ENCODE measurements at places on chromosomes 12 and 14.
A peak's percentile ranks its signal among the peaks of the same experiment; 100 is the strongest.

DNA sequence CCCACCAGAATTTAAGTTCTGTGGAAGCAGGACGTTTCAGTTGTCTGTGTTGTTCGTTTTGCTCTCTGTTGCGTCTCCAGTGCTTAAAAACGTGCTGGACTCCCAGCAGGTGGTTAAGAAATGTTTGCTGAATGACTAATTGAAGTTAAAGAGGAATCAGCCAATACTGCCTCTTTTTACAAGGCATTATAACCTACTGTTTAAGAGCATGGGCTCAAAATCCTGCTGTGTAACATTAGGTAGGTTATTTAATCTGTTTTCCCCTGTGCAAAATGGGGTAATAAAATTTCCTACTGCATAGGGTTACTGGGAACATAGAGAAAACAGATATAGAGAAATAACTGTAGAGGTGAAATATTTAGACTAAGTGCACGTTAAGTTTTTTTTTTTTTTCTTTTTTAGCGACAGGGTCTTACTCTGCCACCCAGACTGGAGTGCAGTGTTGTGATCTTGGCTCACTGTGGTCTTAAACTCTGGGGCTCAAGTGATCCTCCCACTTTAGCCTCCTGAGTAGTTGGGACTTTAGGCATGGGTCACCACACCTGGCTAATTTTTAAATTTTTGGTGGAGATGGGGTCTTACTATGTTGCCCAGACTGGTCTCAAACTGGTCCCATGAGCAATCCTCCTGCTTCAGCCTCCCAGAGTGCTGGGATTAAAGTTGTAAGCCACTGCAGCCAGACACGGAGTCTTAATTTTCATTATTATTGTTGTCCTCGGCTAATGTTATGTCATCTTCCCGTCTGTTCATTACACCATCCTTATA, 139.4 kb upstream of the PRICKLE1 start:
- DNase-seq = no peak

- DNase-seq = no peak
Measured at GRCh38 chr12:48126953-48127630, 7.9 kb downstream of the PFKM start.

DNA sequence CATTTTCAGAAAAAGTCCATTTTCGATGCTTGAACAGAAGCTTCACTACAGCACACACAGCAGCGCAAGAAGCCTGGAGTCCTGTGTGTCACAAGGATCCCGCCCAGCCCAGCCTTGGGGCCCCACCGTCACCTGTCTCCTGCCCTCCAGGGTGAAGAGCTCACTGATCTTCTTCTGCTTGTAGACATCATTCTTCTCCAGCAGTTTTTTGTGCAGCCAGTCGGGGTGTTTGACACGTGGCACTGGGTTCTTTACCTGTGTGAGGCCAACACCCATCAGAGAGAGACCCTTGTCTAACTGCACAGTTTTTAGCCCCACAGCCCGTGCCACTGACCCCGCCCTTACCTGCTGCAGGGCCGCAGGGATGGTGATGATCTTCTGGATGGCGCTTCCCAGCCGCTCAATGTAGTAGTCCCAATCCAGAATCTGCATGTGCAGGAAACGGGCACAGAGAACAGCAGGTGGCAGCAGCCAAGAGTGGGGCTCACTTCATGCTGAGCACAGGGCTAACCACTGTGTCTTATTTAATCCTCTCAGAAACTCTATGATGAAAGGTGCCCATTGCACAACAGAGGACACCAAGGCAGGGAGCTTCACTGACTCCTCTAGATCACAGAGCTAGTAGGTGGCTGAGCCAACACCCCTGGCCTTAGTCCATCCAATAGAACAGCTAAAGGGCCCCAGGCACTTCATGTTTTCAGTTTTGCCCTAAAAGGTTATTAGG, 30.0 kb downstream of the POLE start:
- DNase-seq = no peak

GRCh38 chr12:67702136-67702535, 53.6 kb downstream of the DYRK2 start:
- no peak for DNase-seq

DNA sequence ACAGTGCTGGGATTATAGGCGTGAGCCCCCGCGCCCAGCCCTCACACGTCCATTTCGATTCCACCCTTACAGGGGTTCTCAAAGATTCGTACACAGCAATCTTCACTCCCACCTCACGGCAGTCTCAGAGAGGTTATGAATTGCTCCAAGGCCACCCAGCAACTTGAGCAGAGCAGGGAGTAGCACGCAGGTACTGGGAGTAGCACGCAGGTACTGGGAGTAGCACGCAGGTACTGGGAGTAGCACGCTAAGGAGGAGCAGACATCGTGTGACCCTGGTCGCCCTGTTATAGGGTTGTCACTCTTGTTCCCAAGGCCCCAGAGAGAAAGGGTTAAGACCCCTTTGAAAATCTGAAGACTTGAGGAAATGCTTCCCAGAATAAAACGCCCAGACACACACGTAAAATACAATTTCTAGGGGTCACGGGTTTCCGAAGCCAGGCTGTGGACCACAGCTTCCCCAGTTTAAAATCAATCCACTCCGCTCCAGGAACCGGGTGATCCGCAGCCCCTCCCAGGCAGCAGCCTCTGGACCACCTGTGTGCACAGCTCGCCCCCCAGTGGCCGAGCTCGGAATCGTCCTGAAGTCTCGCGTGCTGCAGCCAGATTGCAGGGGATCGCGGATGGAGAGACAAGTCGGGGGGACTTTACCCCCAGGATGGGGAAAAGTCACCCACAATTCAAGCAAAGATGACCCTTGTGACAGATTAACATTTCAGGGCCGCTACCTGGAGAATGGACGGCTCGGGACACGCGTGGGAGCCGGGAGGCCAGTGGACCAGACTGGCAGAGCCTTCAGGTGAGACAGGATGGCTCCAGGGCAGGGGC, 92.0 kb downstream of the SCARB1 start:
- DNase-seq = peak; percentile 51

DNA sequence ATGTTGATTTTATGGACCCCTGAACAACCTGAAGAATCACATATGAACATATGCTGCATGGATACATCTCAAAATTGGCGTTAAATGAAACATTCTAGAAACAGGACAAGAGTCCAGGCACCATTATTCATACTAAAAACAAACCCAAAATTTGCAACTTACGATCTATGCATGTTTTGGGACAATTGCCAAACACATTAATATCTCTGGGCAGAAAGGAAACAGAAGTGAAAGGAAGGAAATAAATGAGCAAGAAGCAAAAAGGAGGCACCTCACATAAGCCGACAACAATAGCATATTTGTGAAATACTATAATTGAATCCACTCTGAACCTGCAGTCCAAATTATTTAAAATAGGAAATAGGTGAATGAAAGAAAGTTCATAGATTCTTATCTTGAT, 1505.3 kb downstream of the AACS start:
- no peak for DNase-seq

DNA sequence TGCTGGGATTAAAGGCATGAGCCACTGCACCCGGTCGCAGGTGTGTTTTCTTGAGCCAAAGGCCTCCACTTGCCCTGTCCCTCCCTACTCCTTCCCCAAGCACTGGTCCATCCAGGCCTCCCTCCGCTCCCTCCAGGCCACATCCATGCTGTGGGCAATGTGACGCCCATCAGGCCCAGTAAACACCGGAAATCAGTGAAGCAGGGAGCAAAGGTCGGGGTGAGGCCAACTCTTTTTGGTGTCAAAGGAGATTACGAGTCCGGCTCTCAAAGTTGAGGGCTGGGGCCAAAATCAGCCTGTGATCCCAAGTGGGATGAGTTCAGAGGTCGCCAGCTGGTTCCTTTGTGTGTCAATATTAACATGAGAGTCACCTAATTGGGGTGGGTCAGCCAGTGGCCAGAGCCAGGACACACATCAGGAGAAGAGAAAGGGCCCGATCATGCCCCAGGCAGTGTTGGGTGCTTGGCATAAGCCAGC, 195.7 kb downstream of the RBM19 start:
- DNase-seq = no peak

GRCh38 chr12:50234347-50234746, 49.0 kb downstream of the LIMA1 start:
- DNase-seq = no peak

- DNase-seq = peak; percentile 24
Measured at GRCh38 chr12:63420206-63420644, 248.1 kb downstream of the DPY19L2 start.

- DNase-seq = no peak
Measured at GRCh38 chr14:75492832-75493591, 29.3 kb upstream of the BATF start.

DNA sequence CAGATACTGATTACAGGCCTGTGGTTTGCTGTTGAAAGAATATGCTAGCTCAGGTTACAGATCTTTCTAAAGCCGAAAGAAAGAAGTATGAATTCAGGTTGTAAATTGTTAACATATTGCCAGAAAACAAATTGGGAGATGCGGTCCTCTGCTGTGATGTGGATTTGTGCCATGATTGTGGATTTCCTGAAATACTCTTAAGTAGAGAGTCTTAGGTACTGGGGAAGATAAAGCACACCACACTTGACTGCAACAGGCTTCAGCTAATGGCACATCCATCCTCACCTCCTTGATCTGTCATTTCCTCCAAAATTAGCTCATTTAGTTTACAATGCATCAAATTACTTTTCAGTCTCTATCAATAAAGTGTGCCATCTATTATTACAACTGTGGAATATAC, 279.2 kb downstream of the SYT1 start:
- DNase-seq = no peak

DNA sequence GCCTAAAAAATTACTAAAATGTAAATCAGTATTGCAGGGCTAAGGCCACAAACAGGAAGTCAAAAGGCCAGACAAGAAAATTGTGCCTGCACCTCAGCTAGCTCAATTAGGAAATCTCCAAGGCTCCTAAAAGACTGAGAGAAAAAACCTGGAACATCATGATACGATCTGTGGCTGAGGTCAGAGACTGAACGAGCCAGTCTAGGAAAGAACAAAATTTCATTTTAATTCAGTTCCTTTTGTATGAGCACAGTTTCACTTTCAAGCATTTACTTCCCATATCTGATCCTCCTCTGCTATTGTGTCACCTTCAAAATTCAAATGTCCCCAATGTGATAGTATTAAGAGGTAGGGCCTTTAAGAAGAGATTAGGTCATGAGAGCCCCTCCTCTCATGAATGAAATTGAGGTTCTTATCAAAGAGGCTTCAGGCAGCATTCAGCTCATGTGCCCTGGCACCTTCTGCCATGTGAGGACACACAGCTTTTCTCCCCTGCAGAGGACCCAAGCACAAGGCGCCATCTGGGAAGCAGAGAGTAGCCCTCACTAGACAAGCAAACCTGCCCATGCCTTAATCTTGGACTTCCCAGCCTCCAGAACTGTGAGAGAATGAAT, 14.8 kb downstream of the PRKAB1 start:
- DNase-seq = peak; percentile 35

- DNase-seq = no peak
Measured at GRCh38 chr12:75479963-75480461, 543 bp upstream of the GLIPR1 start.

GRCh38 chr14:51079085-51079484, 15.8 kb downstream of the TRIM9 start:
- no peak for DNase-seq

GRCh38 chr12:14723763-14724162, 27.4 kb upstream of the GUCY2C start:
- peak; percentile 37 for DNase-seq

DNA sequence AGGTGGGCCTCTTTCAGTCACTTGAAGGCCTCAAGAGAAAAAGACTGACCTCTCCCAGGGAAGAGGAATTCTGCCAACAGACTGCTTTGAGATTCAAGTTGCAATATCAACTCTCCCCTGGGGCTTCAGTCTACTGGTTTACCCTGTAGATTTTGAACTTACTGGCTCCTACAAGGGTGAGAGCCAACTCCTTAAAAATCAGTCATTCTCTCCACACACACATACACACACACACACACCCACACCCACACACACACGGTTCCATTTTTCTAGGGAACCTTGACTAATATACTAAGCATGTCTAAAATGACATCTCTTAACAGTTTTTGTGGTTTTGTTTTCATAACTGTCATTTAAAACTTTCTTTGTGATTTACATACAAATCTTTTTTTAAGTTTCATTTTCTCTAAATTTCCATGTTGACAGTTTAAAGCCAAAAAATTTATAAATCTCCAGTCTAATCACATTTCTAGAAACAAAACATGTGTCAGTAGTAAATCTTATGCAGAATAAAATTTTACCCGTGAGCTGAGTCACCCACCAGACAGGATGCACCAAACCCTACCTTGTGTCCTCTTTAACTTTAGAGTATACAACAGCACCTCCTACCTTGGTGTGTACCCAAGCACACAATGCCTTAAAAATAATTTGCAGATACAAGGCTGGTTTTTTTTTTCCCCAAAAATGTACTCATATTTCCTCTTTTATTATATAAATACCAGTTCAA, 394.6 kb downstream of the AEBP2 start:
- no peak for DNase-seq

- no peak for DNase-seq
Measured at GRCh38 chr14:54944737-54945391, 42.2 kb upstream of the GCH1 start.

GRCh38 chr14:80602946-80603345, 338.6 kb downstream of the CEP128 start:
- no peak for DNase-seq

- DNase-seq = no peak
Measured at GRCh38 chr14:104075530-104076151, 9.9 kb upstream of the ASPG start.

- DNase-seq = no peak
Measured at GRCh38 chr12:62722971-62723680, 211.8 kb downstream of the PPM1H start.

DNA sequence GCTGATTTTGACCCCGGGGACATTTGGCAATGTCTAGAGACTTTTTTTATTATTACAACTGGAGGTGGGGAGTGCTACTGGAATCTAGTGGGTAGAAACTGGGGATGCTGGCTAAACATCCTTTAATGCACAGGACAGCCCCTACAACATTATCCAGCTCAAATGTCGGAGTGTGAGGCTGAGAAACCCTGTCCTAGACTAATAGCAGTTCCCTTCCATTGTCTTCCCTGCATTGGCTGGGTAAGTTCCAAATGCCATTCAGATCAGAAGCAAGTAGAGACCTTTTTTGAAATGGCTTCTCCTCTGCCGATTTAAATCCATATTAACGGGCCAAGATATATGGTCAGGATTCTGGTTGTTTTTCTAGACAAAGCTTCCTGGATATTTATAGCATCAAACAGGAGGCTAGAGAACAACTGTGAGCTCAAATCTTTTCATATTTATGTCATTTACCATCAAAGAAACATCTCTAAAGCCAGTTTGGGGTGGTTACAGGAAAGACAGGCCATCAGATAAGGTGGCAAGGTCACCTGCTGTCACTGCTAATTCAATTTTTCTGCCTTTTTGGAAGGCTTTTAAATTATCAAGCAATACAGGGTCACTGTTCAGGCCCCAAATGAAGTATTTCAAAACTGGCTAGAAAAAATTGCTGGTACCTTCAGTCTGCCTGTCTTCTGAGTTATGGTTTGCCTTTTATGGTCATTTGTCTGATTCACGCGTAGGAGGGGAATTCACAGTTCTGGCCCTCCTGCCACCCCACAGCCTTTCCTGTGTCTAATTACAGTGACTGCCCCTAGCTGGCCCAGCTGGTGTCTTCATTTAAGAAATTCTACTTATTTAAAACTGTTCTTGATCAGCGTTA, 20.1 kb upstream of the AKAP5 start:
- peak; percentile 84 for DNase-seq

All from GM12878 (cell line).